GM04503 (cell line): ENCODE measurements at places on chromosomes 12 and 14.

DNA sequence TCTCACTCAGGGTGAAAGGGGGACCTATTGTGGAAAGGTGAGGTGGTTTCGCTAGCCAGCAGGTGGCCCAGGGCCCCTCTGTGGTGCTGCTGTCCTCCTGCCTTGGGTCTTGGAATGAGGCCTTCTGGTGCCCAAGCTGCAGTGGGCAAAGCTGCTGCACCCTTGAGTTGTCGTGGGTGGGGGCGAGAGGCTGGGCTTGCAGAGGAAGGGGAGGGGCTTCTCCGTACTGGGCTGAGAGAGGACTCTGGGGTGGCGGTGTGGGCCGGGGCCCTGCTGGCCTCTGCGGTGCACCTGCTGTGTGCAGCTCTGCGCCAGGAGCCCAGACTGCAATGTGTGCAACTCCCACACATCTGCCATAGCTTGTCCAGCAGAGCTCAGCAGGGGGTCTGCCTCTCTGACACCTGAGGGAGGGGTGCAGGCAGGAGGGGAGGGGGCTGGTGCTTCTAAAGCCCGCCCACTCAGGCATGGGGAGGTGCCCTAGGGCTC is 145.8 kb downstream of the KIF26A start:
- DNase-seq, result no peak

GRCh38 chr12:95073698-95074520 is 491 bp upstream of the NR2C1 start:
- DNase-seq, result no peak

DNA sequence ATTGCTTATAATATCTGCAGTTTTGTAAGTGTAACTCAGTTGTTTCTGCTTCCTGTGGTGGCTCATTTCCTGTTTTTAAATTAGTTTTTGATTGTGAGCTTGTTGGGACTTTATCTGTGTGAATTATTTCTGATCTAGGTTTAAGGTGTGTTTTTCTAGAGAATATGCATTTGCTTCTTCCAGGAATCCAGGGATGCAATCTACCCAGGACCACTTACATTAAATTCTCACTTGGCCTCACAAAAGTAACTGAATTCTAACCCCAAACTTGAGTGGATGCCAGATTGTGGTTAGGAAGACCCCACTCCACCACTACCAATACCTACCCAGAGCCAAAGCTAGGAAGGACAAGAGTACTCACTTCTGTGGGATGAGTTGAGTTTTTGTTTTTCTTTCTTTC is 11.9 kb downstream of the STYX start:
- no peak for DNase-seq

GRCh38 chr12:62767946-62768345 is 167.0 kb downstream of the PPM1H start:
- no peak for DNase-seq

GRCh38 chr12:57215668-57216013 is 953 bp upstream of the NXPH4 start:
- DNase-seq, result no peak

DNA sequence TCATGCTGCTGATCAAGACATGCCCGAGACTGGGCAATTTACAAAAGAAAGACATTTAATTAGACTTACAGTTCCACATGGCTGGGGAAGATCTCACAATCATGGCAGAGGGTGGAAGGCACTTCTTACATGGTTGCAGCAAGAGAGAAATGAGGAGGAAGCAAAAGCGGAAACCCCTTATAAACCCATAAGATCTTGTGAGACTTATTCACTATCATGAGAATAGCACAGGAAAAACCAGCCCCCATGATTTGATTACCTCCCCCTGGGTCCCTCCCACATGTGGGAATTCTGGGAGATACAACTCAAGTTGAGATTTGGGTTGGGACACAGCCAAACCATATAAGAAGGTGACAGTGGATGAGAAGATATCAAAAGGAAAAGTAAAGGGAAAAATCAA is 78.4 kb downstream of the CATSPERB start:
- DNase-seq, result no peak

- DNase-seq, result no peak
These were observed 58.0 kb downstream of the CDC42BPB start for GRCh38 chr14:102999227-102999895.

- DNase-seq, result no peak
These were observed 28.8 kb downstream of the FERMT2 start for GRCh38 chr14:52922059-52922458.

- no peak for DNase-seq
These were observed 75.3 kb downstream of the COCH start for GRCh38 chr14:30949651-30950050.

DNA sequence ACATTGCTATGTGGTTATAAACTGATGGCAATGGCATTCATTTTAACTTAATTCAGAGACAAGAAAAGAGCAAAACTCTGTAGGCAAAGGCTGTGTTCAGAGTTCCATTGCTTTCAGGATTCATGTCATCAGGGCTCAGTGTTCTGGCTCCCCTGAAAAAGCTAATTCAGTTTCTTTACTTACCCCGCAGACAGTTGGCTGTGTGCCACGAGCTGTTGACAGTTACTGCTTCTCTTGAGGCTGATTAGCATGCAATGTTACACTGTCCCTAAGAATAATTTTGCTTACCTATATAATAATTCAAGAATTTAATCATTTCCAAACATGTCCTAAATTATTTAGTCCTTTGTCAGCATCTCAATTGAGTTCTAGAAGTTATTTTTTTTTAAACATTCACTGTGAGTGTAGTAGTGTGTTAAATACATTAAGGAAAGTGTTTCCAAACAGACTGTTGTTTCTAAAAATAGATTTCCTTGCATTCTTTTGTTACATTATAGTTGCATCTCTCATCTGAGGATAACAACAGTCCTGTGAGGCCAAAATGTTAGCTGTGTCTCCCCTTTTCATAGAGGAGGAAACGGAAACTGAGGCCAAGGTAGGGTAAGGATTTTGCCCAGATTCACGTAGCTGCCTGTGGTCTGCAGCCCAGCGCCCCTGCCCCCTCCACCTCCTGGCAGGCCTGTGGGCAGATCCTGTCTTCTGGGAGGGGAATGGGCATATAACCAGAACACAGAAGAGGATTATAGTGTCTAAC is 98.6 kb downstream of the PELI2 start:
- DNase-seq, result no peak

GRCh38 chr14:23428686-23429495 is 6.6 kb downstream of the MYH7 start:
- DNase-seq, result no peak

DNA sequence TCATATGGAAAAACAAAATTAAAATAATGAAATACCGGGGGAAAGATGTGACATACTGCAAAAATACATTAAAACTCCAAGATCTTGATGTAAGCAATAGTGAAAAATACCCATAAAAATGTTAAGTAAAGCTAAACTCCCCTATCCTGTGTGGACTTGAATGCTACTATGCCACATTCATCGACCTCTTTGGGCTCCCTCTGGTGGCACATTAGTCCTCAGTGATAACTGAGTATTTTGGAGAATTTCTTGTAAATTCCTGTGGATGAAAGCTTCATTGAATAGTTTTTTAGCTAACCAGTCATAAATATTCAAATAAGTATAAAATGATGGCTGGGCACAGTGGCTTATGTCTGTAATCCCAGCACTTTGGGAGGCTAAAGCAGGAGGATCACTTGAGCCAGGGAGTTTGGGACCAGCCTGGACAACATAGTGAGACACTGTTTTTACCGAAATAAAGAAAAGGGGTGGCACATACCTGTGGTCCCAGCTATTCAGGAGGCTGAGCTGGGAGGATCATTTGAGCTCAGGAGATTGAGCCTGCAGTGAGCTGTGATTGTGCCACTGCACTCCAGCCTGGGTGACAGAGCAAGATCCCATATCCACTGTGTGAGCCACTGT is 42.4 kb upstream of the SGPP1 start:
- DNase-seq, result no peak

GRCh38 chr14:55897031-55897430 is 221.2 kb upstream of the PELI2 start:
- no peak for DNase-seq

DNA sequence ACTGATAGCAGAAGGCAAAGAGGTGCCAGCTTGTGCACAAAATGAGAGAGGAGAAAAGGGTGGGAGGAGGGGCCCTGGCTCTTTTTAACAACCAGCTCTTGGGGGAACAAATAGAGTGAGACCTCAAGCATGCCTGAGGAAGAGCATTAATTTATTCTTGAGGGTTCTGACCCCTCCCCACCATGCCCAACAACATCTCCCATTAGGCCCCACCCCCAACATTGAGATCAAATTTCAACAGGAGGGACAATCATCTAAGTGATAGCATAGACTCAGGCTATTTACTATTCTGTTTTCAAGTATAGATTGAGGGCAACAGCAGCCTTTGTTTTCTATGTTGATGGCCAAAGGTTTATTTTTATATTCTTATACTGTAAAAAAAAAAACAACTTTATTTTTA is 59.7 kb downstream of the FUT8 start:
- no peak for DNase-seq

DNA sequence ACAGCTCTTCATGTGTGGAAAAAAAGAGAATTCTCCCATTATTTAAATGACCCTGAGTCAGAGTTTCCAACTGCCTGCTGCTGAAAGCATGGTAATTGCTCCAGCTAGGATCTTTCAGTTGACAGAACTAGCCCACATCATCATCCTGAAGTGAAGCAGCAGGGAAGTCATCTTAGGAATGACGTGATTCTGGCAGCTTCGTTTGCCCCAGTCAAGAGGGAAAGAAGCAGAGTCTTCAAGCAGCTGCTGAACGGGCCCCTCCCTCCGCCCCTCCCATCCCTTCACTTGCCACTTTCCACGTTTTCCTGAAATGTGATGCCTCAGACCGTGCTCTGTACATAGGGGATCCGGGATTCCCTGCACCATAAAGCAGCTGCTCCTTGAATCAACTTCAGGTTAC is 455.0 kb upstream of the TMEM132C start:
- DNase-seq, result peak; percentile 54

- DNase-seq, result no peak
These were observed 55.6 kb upstream of the GTF2A1 start for GRCh38 chr14:81276073-81277069.

- no peak for DNase-seq
These were observed 151.6 kb downstream of the HELB start for GRCh38 chr12:66453844-66454243.

DNA sequence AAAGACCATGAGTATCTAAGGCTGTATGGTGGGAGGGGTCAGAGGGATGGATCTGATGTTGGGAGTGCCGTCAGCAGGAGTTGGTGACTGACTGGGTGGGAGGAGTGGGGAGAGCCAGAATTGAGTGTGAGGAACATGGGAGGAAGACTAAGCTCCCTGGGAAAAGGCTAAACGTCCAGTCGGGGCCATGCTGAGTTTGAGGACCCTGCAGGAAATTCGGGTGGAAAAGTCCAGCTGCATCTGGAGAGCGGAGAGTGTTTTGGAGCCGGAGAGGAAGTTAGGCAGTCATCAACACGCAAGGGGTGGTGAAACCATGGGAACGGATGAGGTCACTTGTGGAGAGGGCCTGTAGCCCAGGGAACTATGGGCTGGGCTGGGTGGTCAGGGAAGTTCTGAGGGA is 60.9 kb downstream of the ELK3 start:
- peak; percentile 78 for DNase-seq

DNA sequence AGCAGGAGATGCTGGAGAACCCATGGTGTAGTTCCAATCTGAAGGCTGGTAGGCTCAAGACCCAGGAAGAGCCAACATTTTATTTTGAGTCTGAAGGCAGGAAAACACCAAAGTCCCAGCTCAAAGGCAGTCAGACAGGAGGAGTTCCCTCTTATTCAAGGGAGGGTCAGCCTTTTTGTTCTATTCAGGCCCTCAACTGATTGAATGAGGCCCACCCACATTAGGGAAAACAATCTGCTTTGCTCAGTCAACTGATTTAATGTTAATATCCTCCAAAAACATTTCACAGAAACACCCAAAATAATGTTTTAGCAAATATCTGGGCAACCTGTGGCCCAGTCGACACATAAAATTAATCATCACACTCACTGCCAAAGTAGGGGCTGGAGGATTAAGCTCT is 130.8 kb downstream of the LMNTD1 start:
- no peak for DNase-seq

- DNase-seq, result no peak
These were observed 192.2 kb upstream of the ALG10 start for GRCh38 chr12:33830070-33830469.
